GM12891 (cell line): ENCODE measurements at places on chromosomes 1 and 21.
A peak's percentile ranks its signal among the peaks of the same experiment; 100 is the strongest.

- no peak for DNase-seq
These were observed 10.9 kb upstream of the SSBP3 start for GRCh38 chr1:54417123-54417522.

GRCh38 chr21:44611551-44611950 lies 328 bp upstream of the KRTAP10-8 start:
- DNase-seq = no peak

DNA sequence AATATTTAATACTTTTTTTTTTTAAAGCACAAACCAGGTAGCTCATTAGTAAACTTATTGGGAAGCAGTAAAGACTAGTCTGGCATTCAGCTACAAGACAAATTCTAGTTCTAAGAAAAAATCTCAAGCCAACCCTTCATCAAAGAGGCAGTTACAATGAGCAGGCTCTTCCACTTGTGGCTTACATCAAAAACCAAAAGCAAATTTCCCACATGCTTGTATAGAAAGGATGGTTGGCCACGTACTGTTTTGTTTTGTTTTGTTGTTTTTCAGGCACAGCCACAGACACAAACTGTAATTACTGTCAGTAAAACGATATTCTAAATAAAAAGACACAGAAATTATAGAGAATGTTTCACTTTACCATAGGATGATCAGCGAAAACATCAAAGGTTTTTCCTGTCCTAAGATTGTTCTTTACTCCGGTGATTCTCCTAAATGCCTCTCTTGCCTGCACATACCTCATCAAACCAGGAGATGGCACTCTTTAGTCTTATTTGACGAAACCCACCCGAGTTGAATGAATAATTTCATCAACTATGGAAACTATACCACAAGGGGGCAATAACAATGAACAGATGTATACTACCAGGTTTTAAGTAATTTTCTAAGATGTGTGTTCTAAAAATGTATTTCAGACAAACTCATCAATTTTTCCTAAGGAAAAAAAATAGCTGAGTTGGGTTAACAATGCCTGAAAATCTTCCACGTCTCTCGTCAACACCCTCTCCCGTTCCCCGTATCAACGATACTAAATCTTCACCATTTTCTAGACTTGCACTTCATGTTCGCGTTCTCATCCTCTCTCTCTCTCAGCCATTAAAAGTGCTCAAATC lies 26.9 kb downstream of the RPL5 start:
- peak; percentile 10 for DNase-seq

GRCh38 chr1:78333502-78333901 lies 157.3 kb upstream of the PTGFR start:
- no peak for DNase-seq

DNA sequence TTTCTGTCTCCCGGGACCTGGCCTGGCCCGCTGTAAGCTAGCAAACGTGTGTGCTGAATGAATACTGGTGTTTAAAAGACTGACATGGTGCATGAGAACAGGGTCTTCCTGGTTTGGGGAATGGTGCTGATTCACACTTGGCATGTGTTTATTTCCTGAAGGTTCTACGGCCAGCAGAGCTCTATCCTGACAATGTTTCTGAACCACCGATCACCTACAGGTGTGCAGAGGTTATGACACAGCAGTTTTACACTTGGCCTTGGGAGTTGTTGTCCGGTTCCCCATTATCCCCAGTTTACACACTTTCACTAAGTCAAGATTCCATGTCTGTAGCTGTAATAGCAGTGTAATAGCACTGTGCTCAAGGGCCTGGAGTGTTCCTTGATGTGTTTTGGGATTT lies 127.3 kb downstream of the ROR1 start:
- DNase-seq = no peak
